ENCODE measurements at places on chromosomes 5 and 9.

DNA sequence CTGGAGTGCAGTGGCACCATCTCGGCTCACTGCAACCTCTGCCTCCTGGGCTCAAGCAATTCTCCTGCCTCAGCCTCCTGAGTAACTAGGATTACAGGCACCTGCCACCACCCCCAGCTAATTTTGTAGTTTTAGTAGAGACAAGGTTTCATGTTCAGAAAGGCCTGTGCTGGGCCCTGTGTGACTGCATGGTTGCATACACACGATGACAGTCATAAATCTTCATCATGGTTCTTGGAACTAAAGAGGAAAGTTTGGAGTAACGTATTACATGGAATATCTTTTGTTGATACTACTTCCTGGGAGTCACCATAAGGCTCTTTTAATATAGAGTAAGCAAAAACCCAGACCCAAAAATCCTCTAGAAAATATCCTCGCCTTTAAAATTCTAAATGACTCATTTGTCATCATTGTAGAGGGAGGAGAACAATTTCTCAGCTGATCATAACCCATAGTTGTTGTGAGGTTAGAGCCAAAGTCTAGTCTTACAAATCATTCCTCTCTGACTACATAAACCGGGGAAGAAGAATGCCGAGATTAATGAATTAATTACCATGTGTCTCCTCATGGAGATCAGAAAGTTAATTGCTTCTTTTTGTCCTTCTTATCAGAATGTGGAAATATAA is 47.0 kb downstream of the KLF9 start:
- no peaks in the 10 kb centered on the region for H3K36me3 ChIP-seq
- no peak overlapping the region for H3K4me3 ChIP-seq
- H3K27me3 ChIP-seq, result no peaks in the 10 kb centered on the region
- H3K27ac ChIP-seq, result no peak overlapping the region
- no peaks in the 10 kb centered on the region for H3K4me1 ChIP-seq

- peak overlapping the region; percentile 93 for H3K4me3 ChIP-seq
- no peak for DNase-seq
- no peaks in the 10 kb centered on the region for H3K36me3 ChIP-seq
- H3K4me1 ChIP-seq, result peaks cover 12% of the 10 kb centered on the region
Observed at GRCh38 chr5:62306323-62306895, 403 bp downstream of the KIF2A start.

- H3K4me3 ChIP-seq, result no peak overlapping the region
- no peaks in the 10 kb centered on the region for H3K27me3 ChIP-seq
- H3K36me3 ChIP-seq, result peaks cover 36% of the 10 kb centered on the region
- no peak overlapping the region for H3K27ac ChIP-seq
- DNase-seq, result peak; percentile 13
Observed at GRCh38 chr5:179780362-179780761, 13.4 kb upstream of the LTC4S start.

DNA sequence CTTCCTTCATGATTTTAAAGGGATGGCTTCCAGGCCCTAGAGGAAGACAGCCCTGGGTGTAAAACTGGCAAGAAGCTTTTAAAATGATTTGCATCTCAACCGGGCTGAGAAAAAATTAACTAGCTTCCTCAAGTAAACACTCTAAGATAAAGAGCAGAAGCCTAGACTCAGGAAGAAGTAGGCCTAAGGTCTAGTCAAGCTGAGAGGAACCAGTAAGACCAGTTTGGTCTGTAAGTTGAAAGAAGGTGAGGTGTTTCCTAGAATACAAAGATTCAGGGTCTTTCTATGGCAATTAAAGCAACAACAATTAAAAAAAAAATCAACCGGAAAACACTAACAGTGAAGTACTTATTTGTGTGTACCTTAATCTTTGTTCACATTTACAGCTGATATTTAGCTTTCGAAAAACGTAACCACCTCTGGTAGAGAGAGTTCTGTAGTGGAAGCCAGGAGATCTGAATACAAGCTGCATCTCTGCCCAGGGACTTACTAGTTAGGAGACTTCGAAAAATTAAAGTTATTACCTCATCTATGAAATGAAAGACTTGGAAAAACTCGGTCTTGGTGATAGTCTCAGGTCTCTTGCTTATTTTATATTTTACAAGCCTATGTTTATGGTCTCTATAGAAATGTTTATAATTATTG is 75.7 kb downstream of the TUSC1 start:
- H3K27ac ChIP-seq, result no peak overlapping the region
- no peaks in the 10 kb centered on the region for H3K4me1 ChIP-seq
- DNase-seq, result no peak
- H3K36me3 ChIP-seq, result no peaks in the 10 kb centered on the region

GRCh38 chr9:77705636-77706035 is 57.5 kb upstream of the GNA14 start:
- no peak overlapping the region for H3K27ac ChIP-seq
- H3K36me3 ChIP-seq, result no peaks in the 10 kb centered on the region
- no peak overlapping the region for H3K4me3 ChIP-seq

GRCh38 chr9:130051855-130052254 is 1.9 kb upstream of the GPR107 start:
- no peaks in the 10 kb centered on the region for H3K27me3 ChIP-seq
- no peak for DNase-seq
- no peak overlapping the region for H3K4me3 ChIP-seq
- H3K36me3 ChIP-seq, result peaks cover 2% of the 10 kb centered on the region

- no peak for DNase-seq
- H3K27me3 ChIP-seq, result no peaks in the 10 kb centered on the region
- no peak overlapping the region for H3K4me3 ChIP-seq
- H3K27ac ChIP-seq, result no peak overlapping the region
- peaks cover 2% of the 10 kb centered on the region for H3K4me1 ChIP-seq
Observed at GRCh38 chr9:23772385-23772783, 53.7 kb downstream of the ELAVL2 start.

- no peak for DNase-seq
- no peaks in the 10 kb centered on the region for H3K36me3 ChIP-seq
- no peak overlapping the region for H3K27ac ChIP-seq
- no peaks in the 10 kb centered on the region for H3K4me1 ChIP-seq
- no peak overlapping the region for H3K4me3 ChIP-seq
Observed at GRCh38 chr9:76138360-76138759, 247.9 kb downstream of the PCSK5 start.

GRCh38 chr5:149063017-149063687 is at the start of gene SH3TC2:
Gene SH3TC2, minus strand, starts transcription at chr5:149063062. Its CDS starts 40 bp downstream, at chr5:149063022.
- H3K4me1 ChIP-seq, result peaks cover 15% of the 10 kb centered on the region
- DNase-seq, result peak; percentile 44
- H3K27me3 ChIP-seq, result no peaks in the 10 kb centered on the region
- no peak within 1 kb of the TSS for H3K4me3 ChIP-seq
- H3K27ac ChIP-seq, result peak within 1 kb of the TSS; percentile 79

DNA sequence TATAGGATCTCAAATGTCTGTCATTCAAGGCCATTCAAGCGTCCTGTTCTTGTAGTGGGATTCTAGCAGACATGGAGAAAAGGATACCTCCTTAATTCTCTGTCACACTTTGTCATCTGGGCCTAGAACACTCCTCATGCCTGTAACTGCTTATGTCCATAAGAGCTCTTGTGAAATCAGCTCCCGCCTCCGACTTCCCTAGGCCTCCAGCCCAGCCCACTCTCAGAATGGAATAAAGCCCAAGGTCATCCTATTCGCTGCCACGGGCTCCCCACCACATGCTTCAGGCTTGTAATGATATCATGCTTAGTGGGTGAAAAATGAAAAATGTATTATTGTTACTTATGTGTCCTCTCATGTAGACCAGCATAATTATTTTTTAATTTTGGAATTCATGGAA is 632.5 kb downstream of the ISL1 start:
- no peak overlapping the region for H3K27ac ChIP-seq
- DNase-seq, result peak; percentile 6
- H3K27me3 ChIP-seq, result no peaks in the 10 kb centered on the region
- H3K4me3 ChIP-seq, result no peak overlapping the region
- H3K4me1 ChIP-seq, result no peaks in the 10 kb centered on the region

All from muscle of leg (tissue), 16 donors.